ENCODE measurements at places on chromosomes 5 and 9.

DNA sequence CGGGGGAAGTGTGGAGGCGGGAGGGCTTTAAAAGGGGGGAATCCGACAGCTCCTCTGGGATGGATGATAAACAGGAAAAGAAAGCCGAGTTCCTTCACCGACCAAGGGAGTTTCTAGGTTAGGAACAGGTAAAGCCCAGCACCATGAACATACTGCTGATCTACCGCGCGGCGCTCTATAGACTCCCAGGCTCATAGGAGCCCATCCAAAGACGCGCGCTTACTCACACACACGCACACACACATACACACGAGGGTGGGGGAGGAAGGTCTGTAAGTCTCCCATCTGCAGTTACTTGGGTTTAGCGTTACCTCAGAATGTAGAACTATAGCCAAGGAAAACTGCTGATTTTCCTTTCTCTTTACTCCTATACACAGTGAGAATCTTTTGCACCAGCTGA is 2.6 kb upstream of the GABRB2 start:
- DNase-seq = no peak

DNA sequence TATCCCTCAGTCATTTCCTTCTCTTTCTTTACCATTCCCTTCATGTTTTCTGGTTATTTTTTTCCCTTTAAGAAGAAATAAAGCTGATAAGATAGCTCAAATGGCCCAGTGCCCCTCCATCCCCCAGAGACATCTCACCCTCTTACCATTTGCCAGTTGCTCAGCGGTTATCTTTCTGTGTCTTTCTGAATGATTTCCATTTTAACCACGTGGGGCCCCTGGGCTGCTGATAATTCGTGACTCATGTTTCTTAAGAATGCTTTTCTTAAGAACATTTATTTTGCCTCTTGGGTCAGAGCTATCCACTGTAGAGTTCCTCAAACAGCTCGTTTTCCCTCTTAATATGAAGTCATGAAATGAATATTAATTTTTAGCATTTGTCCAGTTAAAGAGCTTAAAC is 147.8 kb downstream of the MAST4 start:
- no peak for DNase-seq

GRCh38 chr9:99807276-99807852 is 14.3 kb upstream of the NR4A3 start:
- DNase-seq = no peak

DNA sequence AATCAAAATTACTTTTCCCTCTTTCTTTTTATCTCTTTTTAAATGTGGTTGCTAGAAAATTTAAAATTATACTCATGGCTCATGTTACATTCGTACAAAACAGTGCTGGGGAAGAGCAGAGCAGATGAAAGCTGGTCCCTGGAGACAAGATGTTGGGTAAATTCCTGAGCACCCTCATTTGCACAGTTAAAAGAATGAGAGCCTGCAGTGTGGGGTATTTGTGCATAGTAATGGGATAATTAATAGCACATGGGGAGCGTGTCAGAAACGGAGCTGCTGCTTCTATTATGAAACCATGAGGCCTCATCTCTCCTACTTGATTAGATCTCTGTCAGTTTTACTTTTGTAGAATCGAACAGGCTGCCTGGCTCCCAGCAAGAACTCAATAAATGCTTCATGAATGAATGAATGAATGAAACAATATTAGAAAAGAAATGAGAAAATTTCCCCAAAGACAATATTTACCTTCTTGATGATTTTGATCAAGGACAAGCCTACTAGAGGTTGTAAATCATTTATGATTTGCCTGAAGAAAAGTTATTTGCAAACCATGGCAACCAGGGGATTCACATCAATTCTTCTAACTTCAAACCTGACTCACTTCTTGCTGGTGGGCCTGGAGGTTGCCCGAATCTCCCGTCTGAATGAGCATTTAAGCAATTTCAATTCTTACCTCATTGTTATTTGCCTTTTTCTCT is 177.2 kb upstream of the TUT7 start:
- no peak for DNase-seq

- DNase-seq = no peak
Observed at GRCh38 chr9:27556470-27556869, 16.8 kb downstream of the C9orf72 start.

- DNase-seq = peak; percentile 49
Observed at GRCh38 chr5:132010645-132010988, 841 bp downstream of the ACSL6 start.

GRCh38 chr5:141914199-141914743 is 9.4 kb upstream of the DELE1 start:
- peak; percentile 65 for DNase-seq

DNA sequence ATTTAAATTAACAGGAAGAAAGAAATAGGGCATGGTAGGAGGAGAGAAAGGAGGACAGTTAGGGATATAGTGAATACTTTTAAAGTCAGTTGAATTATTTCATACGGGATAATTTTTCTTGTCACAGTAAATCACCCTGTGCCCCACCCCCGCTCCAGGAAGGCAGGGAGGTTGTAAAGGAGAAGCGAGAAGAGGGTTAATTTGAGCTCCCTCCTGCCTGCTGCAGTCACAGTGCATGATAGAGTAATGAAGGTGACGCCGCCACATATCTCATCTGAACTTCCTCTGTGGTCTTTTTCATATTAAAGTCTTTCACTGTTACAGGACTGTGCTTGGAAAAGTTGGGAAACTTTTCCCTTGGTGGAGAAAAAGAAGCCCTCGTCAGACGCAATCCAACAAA is 896 bp upstream of the PCSK5 start:
- DNase-seq = no peak

DNA sequence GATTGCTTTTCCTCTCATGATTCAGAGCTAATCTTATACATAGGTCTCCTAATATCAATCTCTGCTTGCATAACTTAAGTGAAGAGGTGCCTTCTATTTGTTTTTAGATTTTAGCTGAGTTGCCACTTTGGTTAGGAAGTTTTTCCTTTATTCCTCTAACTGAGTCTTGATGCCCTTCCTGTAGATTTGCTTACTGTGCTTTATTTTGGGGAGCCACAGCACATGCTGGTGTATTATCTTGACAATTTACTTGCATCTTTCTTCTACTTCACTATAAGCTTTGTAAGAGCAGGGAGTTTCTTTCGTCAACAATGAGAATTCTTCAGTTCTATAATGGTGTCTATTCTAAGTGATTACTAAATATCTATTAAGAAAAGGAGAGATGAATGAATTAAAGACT is 54.9 kb downstream of the GABRA6 start:
- no peak for DNase-seq

DNA sequence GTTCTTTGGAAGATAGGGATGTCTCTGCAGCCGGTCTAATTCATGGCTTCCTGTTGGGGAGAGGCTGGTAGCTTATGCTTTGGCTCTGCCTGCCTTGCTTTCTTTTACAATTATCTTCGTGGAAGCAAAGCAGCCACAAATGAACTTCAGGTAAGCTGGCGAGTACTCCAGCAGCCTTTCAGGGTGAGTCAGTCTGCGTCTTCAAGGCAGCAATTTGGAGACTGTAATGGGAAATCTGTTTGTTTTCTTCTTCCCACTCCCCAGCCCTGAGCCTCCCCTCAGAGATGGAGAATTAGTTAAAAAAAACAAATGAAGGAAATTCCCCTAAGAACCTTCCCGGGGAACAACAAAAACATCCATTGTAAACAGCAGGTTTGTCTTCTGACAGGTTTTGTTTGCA is 100.1 kb downstream of the PSAT1 start:
- DNase-seq = no peak

DNA sequence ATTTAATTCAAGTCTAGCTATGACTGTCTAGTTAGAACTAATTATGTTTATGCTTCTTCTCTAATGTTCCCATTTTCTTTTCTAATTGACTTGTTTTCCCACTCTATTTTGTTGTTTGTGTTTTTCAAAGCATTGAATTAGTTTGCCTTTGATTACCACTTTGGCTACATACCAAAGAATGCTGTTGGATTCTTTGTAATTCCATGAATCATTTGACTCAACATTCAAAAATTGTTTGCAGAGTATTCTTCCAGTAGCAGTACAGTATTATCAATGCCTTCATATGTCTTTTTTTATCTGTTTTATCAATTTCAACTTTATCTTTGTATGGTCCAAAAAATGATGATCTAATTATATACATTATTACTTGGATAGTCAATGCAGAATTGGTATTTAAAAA is 288.7 kb downstream of the RFX3 start:
- no peak for DNase-seq

GRCh38 chr5:23223846-23224245 is 283.6 kb upstream of the PRDM9 start:
- no peak for DNase-seq

DNA sequence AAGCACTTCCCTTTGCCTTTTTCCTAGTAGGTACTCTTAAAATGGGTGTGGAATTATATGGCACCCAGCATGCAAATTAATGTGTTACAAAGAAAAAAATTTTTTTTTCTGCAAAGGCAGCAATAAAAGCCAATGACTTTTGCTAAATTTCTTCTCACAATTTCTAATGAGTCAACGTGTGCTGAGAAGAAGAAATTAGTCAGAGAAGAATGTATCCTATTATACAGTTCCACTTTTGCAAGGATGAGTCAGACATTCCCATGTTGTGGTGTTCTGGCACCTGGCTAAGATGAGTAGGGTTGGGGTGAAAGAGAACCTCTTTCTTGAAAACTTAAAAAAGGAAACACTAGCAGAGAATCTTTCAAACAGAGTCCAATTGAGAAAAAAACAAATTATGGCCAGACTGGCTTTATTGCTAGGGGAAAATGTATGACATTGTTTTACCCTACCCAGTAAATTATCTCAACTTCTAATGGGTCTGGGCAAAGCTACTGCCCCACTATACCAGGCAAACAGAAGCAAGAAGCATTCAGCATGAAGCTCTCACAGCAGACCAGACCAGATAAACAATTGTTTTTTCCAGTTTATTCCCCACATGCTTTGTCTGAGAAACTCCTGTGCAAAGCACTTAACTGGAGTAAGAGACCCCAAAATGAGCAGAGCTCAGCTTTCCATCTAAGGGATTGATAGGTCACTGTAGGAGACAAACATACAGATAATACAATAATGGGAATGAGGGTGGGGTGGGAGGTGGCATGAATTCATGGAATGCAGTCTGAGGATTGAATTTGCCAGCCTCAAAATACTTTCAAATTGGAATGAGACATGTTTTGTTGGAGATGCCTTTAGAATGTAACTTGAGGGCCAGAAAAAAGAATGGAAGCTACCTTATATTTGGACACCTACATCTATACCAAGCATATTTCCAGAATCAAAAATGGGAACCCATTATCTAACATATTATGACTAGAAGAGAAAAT is 220.8 kb upstream of the RFX3 start:
- no peak for DNase-seq

DNA sequence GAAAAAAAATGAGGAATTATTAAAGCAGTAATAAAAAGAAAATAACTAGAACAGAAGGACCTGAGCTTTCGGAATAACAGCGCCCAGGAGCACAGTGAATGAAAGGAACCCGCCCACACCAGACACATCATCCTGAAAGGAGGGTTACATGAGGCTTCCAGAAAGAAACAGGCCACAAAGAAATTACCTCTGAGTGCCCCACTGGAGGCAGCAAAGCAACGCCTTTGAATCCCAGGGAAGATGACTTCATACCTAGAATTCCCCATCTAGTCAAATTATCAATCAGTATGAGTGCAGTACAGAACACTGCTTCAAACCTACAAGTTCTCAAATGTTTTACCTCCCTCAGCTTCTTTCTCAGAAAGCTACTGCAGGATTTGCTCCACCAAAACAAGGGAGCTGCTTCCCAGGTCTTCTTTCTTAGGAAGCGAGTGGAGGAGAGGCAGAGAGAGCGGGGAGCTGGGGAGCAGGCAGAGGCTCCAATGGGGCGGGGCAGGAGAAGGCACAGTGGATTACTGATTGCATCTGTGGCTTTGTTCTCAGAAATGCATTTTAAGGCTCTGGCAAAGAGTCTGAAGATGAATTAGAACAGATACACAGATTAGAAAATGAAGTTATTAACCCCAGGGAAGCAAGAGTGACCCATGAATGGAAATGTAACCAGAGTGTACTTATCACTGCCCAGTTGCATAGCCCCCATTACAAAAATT is 87.1 kb downstream of the SEMA4D start:
- peak; percentile 70 for DNase-seq

DNA sequence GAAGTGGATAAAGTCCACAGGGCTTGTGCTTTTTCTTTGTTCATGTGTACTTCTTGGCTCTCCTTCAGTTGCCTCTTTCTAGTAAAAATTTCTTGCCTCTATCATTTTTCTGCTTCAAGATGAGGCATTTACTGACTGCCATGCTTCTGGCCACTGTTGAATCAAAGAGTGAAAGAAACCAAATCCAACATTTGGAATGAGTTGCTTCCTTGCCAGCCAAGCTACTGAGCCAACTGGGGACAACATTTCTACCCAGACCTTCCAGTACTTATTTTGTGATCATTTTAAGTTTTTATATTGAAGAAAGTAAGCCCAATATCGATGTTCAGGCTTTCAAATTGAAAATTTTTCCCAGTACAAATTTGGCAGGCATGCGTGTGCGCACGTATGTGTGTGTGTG is 73.2 kb downstream of the SNCAIP start:
- no peak for DNase-seq

- no peak for DNase-seq
Observed at GRCh38 chr5:41840251-41840650, 30.0 kb downstream of the OXCT1 start.

GRCh38 chr5:104045987-104046386 is 483.4 kb upstream of the NUDT12 start:
- DNase-seq = no peak

DNA sequence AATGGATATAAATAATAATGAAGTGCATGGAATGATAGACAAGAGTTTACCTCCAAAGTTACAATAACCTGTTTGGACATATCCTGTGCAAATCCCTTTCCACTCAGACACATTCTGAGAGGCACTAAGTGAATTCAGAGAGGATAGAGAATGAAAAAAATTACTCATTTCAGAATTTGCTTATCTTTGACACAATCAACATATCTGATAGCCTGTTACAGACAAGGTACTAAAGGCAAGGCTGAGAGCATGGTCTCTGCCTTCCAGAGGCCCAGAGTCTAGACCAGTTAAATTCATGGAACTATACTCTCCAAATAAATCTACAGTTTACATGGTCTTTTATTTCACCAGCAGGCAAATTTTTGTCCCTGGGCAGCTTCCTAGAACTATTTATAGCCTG is 371.8 kb upstream of the PTGER4 start:
- no peak for DNase-seq
